ENCODE measurements at places on chromosomes 1 and 21. TPM values are rescaled to one million over a fixed set of nuclear protein-coding genes. Genes with fewer than 3 reads are reported as not detected.

Gene CFAP45
- total RNA-seq = 0.67 TPM

Gene LYPD8
- not detected for total RNA-seq

Gene UBL4B
- not detected for total RNA-seq

Gene SIK1
- total RNA-seq = 0.35 TPM

Gene NOTCH2
- 58.7 TPM for total RNA-seq

DNA sequence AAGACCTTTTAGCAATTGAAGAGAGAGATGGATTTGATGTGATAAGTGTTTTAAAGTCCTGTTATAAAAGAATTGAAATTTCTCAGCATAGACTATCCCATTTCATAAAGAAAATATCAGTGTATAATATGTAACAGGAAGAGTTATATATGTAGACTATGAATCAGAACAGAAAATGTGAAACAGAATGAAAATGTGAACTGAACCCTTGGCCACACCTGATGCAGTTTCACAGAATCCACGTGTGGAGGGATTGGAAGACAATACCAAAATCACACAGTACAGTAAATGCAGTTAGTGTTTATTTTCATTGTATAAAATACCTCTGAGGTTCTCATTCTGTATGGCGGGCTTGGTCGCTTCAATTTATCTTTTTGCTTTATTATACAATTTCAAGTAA is 9.9 kb upstream of the SLAMF1 start:
- H3K36me3 ChIP-seq = no peaks in the 10 kb centered on the region
- H3K4me3 ChIP-seq = no peak overlapping the region
- no peaks in the 10 kb centered on the region for H3K27me3 ChIP-seq
- H3K27ac ChIP-seq = no peak overlapping the region
- DNase-seq = no peak

GRCh38 chr1:181284978-181285377 is 196.5 kb downstream of the IER5 start:
- no peaks in the 10 kb centered on the region for H3K4me1 ChIP-seq
- H3K27me3 ChIP-seq = no peaks in the 10 kb centered on the region
- DNase-seq = no peak
- no peak overlapping the region for H3K4me3 ChIP-seq
- H3K36me3 ChIP-seq = no peaks in the 10 kb centered on the region

- peak; percentile 42 for DNase-seq
- no peaks in the 10 kb centered on the region for H3K27me3 ChIP-seq
Measured at GRCh38 chr1:183622884-183623785, 12.4 kb downstream of the ARPC5 start.

GRCh38 chr1:10903821-10904220 is 107.4 kb upstream of the CASZ1 start:
- peaks cover 28% of the 10 kb centered on the region for H3K4me1 ChIP-seq
- H3K27ac ChIP-seq = no peak overlapping the region
- H3K36me3 ChIP-seq = no peaks in the 10 kb centered on the region
- DNase-seq = no peak
- H3K4me3 ChIP-seq = no peak overlapping the region

- no peak overlapping the region for H3K27ac ChIP-seq
- H3K4me1 ChIP-seq = peaks cover 89% of the 10 kb centered on the region
- no peak for DNase-seq
- no peaks in the 10 kb centered on the region for H3K36me3 ChIP-seq
- no peaks in the 10 kb centered on the region for H3K27me3 ChIP-seq
Measured at GRCh38 chr1:206706298-206706791, 21.6 kb downstream of the MAPKAPK2 start.

- H3K27ac ChIP-seq = no peak overlapping the region
- H3K27me3 ChIP-seq = no peaks in the 10 kb centered on the region
- H3K36me3 ChIP-seq = no peaks in the 10 kb centered on the region
- DNase-seq = peak; percentile 50
- no peaks in the 10 kb centered on the region for H3K4me1 ChIP-seq
Measured at GRCh38 chr1:152185544-152186391, 26.7 kb upstream of the RPTN start.

- H3K27me3 ChIP-seq = no peaks in the 10 kb centered on the region
- H3K27ac ChIP-seq = peak overlapping the region; percentile 38
- peaks cover 72% of the 10 kb centered on the region for H3K36me3 ChIP-seq
- H3K4me1 ChIP-seq = peaks cover 78% of the 10 kb centered on the region
- no peak overlapping the region for H3K4me3 ChIP-seq
- no peak for DNase-seq
Measured at GRCh38 chr21:42409366-42409765, 5.7 kb downstream of the UBASH3A start.

DNA sequence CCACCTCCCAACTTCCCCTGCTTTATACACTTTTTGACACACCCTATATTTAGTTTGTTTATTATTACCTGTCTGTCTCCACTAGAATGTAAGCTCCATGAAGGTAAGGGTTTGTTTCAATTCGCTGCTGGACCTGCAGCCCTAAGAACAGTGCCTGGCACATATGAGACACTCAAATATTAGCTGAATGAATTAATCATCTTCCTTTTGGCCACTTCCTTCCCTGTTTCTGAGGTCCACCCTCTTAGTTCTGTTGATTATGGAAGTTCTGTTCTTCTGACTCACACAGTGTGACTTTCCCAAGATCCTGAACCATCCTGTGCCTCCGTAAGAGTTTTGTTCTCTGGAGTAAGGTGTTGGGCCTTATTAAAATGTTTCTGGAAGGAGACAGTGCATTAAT is 40.4 kb upstream of the GJA5 start:
- H3K4me3 ChIP-seq = no peak overlapping the region
- H3K27me3 ChIP-seq = no peaks in the 10 kb centered on the region
- no peak overlapping the region for H3K27ac ChIP-seq
- H3K36me3 ChIP-seq = no peaks in the 10 kb centered on the region
- DNase-seq = no peak

DNA sequence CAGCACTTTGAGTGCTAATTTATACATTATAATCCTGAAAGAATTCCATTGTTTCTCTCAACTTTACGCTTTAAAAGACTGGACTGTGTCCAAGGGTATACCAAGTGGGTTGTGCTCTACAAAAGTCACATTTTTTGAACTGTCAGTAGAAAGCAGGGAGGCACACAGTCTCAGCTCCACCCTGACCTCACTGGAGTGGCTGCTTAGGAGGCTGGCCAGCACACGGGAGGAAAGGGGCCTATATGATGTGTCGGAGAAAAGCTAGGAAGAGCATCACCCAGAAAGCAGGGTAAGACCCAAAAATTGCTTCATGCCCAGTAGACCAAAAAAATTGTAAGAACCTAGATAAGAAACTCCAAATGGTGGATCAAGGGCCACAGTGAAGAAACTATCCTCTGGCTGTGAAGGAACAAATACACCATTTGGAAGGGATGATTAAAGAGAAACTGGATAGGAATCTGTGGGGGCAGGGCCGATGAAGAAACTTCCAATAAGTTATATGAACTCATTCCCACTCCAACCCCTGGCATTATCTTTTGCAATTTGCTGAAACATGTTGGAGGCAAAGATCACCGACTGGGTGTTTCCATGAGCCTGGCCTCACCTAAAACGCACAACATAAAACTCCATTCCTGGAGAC is 1.9 kb downstream of the S100A10 start:
- no peaks in the 10 kb centered on the region for H3K27me3 ChIP-seq
- peaks cover 66% of the 10 kb centered on the region for H3K4me1 ChIP-seq
- H3K27ac ChIP-seq = peak overlapping the region; percentile 92

DNA sequence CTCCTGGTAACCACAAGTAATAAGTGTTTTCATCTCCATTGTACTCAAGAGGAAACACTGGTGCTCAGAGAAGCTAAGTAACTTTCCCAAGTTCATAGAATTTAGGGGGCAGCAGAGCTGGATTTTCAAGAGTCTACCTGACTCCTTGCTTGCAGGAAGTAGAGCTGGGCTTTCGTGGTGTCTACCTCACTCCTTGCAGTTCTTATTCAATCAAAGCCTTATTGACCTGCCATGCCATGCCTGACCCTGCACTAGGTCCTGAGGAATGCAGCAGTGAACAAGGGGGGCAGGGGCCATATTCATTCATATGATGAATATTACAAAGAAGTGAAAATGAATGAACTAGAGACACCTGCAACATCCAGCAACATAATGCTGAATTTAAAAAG is 93.3 kb downstream of the GLIS1 start:
- no peak for DNase-seq
- H3K4me3 ChIP-seq = no peak overlapping the region
- H3K27ac ChIP-seq = no peak overlapping the region
- no peaks in the 10 kb centered on the region for H3K36me3 ChIP-seq
- no peaks in the 10 kb centered on the region for H3K27me3 ChIP-seq

- no peak for DNase-seq
- no peaks in the 10 kb centered on the region for H3K27me3 ChIP-seq
- no peak overlapping the region for H3K27ac ChIP-seq
- no peak overlapping the region for H3K4me3 ChIP-seq
- H3K36me3 ChIP-seq = no peaks in the 10 kb centered on the region
Measured at GRCh38 chr21:38123626-38124025, 133.2 kb upstream of the KCNJ15 start.

DNA sequence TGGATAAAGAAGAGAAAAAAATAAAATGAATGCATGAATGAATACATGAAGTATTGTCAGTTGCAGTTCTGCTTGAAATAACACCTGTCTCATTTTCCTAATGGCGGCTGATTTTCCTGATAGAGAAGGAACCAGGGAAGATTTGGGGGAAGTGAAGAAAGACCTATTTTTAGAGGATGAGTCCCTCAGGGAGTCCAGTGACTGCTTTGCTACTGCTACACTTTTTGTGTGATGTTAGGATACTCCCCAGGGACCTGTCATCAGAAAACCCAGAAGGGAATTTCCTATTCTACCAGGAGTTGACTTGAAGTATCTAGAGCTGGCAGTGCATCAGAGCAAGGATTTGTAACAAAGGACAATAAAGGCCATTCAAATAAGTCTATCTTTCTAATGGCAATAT is 114.8 kb downstream of the MAB21L3 start:
- no peaks in the 10 kb centered on the region for H3K36me3 ChIP-seq
- no peak for DNase-seq
- no peaks in the 10 kb centered on the region for H3K27me3 ChIP-seq
- H3K27ac ChIP-seq = no peak overlapping the region

DNA sequence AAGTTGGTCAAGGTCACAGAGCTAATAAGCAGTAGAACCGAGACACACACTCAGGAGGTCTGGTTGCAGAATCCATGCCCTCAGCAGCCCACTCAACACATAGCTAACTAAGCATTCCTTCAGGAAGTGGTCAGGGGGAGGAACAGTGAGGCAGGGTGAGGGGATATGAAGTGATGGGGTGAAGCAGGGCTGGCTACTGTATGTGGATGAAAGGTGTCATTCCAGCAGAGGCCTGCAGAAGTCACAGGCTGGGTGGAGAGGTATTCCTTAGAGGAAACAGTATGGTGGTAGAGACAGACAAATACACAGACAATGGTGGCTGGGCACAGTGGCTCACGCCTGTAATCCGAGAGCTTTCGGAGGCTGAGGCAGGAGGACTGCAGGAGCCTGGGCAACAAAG is 14.1 kb downstream of the TMCO4 start:
- no peak overlapping the region for H3K4me3 ChIP-seq
- no peak for DNase-seq
- no peaks in the 10 kb centered on the region for H3K27me3 ChIP-seq
- H3K27ac ChIP-seq = no peak overlapping the region
- H3K4me1 ChIP-seq = peaks cover 8% of the 10 kb centered on the region
